Glomerular endothelial cell (primary cell): ENCODE measurements at places on chromosomes 13 and 19.

- no peak for DNase-seq
Measured at GRCh38 chr19:41870401-41870873, 6.6 kb upstream of the CD79A start.

- DNase-seq, result peak; percentile 92
Measured at GRCh38 chr19:8423817-8424223, 10.7 kb downstream of the MARCHF2 start.

GRCh38 chr19:38134540-38135149, 89.4 kb downstream of the DPF1 start:
- DNase-seq, result no peak

GRCh38 chr13:27607125-27607524, 13.2 kb downstream of the LNX2 start:
- DNase-seq, result peak; percentile 82

DNA sequence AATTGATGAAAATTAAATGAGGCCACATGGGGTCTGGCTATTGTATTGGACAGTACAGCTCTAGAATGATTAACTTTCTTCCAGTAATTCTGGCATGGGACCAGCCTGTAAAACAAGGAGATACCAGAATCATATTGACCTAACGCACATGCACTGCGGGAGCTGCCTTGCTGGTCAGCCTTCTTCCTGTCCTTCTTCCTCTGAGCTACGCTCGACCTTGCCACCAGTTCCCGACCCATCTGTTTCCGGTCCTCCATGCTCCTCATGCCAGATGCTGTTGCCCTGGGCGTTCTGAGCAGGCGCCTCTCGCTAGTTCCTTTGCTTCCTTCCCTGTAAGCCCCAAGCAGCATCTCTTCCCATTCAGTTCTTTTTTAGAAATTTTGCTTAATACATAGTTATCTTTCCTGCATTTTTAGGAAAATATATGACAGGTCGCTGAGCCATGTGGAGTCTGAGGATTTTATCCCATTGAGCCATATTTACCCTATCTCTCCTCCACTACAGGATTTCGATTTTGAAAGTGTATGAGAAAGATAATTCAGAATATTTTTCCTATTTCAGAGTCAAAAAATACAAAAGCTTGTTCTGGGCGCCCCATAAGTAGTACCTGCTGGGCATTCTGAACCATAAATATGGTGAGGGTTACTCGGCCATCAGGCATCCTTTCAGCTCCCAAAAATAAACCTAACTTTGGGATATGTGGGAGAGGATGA, 38.6 kb downstream of the TNFRSF19 start:
- peak; percentile 69 for DNase-seq

- DNase-seq, result no peak
Measured at GRCh38 chr13:111917901-111918300, 149.0 kb upstream of the SOX1 start.

GRCh38 chr19:43695985-43696704, 19.7 kb upstream of the IRGC start:
- DNase-seq, result no peak

DNA sequence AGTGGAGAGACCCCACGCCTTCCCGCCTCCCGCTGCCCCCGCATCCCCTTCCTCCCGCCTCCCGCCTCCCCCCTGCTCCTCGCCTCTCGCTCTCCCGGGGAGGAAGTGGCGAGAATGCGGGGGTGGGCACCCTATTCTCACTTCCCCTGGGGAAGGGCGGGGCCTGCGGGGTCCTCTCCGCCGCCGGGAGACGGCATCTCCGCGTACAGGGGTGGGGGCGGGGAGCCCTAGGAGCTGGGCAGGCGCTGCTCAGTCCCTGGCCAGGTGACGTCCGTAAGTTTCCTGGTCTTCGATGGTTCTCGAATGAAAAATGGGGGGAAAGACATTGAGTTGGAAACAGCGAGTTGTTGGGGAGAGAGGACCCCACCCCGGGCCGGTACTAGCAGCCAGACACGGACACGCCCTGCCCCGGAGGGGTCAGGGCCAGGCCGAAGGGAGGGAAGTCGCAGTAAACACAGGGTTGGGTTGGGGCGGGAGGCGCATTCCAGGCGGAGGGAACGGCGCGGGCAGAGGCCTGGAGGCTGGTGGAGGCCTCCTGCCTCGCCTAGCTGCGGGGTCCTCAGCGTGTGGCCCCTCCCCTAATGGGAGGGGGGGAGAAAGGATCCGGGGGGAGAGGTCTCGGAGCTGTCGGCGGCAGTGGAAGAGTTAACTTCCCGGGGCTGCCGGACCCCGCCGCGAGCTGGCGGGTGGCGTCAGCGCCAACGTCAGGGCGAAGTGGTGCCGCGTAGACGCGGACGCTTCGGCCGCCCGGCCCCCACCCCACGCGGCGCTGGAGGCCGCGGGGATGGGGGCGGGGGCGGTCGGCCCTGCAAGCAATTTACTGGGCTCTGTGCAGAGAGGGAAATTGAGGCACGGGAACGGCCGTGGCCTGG, 10.4 kb upstream of the JUND start:
- no peak for DNase-seq

GRCh38 chr13:97321616-97322321, 99.6 kb downstream of the MBNL2 start:
- no peak for DNase-seq

DNA sequence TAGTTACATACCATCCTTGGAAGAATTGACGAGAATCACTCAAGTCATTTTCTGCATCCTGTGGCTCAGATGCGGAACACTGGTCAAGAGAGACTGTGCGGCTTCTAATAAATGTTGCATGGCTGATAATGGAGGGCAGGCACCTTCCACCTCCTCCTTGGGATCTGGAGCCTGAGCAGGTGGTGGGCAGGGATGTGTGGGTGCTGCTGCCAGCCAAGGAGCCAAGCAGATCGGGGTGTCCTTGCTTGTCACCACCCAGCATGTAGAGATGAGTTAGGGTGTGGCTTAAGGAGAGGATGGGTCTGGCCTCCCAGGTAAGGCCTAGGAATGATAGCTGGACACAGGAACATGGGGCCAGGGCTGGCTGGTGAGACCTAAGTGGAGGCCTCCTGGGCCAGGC, 17.5 kb downstream of the GPI start:
- no peak for DNase-seq

DNA sequence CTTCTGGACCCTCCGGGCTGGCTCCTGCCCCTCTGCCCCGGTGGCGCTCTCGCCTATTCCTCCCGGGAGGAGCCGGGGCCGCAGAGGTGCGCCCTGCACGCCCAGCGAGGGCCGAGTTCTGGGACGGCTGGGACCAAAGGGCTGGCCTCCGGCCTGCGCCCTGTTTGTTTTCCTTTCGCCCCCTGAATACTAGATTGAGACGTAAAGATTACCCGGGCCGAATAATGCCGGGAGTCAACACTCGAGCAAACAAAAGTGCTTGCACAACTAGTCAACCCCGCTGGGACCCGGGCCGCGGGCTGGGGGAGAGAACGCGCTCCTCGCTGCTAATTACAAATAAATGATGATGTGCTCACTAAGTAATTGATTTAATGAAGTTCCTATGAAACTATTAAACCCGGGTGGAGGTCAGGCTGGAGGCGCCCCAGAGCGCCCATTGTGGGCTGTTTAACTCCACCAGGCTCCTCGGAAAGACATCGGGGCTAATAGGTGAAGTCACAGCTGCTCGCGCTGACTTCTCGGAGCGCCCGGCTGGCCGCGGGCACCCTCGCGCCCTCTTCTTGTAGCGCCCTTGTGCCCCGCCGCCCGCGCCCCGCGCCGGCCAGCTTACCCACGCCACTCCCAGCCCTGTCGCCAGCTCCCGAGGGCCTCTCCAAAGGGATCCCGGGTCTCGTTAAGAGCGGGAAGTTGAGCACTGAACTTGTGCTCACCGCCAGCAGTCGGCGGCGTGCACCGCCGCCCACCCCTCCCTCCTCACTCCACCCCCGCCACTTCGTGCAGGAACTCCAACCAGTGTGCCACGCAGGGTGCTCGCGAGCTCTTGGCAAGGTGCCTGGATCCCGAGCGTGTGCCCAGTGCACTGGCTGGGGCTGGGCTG, 14.9 kb downstream of the ZIC5 start:
- no peak for DNase-seq

- DNase-seq, result no peak
Measured at GRCh38 chr13:100523981-100524386, 64.6 kb downstream of the GGACT start.

- DNase-seq, result no peak
Measured at GRCh38 chr13:33919120-33919519, 101.2 kb downstream of the RFC3 start.

DNA sequence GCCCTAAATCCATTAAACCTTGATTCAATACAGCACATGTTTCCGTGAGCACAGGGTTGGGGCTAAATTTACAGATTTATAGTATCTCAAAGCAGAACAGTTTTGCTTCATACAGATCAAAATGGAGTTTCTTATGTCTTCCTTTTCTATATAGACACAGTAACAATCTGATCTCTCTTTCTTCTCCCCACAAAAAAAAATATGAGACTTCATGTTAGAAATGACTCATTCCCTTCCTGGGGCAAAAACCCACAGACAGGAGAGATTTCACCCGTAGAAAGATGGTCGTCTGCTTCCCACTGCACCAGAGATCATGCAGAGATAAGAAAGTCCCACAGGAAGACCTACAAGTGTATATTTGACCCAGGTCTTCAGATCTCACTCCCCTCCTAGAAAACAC, 7.7 kb upstream of the ZNF611 start:
- DNase-seq, result no peak

- no peak for DNase-seq
Measured at GRCh38 chr19:47618771-47619170, 9.8 kb downstream of the BICRA start.

DNA sequence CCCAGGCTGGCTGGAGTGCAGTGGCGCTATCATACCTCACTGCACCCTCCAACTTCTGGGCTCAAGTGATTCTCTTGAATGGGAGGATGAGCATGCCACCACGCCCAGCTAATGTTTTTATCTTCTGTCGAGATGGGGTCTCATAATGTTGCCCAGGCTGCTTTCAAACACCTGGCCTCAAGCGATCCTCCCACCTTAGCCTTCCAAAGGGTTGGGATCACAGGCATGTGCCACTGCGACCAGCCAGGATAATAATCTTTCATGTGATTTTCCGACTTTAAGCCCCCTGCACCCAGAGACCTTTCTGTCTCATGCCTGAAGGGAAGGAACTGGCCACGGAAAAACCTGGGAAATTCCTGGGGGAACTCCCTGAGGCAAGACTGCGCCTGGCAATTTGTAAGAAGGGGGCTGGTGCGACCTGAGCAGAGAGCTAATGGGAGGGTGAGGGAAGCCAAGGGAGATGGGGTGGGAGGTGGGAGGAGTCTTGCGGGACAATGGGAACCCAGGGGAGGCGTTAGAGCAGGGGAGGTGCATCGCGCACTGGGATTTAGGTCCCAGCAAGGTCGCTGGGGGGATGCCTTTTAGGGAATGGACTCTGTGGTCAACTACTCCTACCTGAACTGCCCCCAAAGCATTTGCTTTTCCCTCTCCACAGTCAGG, 1.2 kb upstream of the CCDC124 start:
- DNase-seq, result no peak

DNA sequence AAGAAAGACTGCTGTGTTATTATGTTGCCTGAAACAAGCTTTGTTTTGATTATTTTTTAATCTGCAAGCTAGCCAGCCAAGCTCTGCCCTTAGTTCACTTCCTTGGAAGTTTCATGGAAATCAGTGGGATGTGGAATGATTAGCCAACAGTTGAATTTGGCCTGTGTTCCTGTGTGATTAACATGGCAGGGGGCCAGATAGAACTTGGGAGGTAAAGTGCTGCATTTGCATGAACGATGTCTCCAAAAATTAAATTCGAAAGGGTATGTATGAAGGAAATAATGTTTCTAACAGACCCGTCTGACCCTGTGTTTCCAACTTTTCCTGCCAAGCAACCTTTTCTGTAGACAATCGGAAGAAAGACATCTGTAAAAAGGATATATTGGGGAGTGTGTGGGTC, 32.2 kb downstream of the UFM1 start:
- no peak for DNase-seq

DNA sequence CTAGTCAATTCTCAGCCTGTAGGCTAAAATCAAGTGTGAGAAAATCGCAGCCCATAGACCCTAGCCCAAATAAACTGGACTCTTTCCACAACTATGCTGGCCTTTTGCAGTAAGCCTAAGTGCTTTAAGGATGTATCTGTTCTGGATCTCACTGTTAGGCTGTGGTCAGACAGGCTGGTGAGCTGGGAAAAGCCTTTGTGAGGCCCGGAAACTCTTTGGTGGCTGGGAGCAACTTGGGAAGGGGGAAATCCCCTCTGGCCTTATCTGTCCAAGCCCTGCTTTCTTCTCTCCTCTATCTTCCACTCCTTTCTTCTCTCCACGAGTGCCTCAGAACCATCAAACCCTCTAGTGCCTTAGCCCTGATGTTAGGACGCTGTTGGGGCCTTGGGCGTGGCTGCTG, 135.4 kb downstream of the LACC1 start:
- DNase-seq, result no peak

GRCh38 chr13:43846496-43847158, 32.9 kb downstream of the CCDC122 start:
- DNase-seq, result no peak

- DNase-seq, result peak; percentile 72
Measured at GRCh38 chr13:23618341-23618740, 48.1 kb downstream of the TNFRSF19 start.

DNA sequence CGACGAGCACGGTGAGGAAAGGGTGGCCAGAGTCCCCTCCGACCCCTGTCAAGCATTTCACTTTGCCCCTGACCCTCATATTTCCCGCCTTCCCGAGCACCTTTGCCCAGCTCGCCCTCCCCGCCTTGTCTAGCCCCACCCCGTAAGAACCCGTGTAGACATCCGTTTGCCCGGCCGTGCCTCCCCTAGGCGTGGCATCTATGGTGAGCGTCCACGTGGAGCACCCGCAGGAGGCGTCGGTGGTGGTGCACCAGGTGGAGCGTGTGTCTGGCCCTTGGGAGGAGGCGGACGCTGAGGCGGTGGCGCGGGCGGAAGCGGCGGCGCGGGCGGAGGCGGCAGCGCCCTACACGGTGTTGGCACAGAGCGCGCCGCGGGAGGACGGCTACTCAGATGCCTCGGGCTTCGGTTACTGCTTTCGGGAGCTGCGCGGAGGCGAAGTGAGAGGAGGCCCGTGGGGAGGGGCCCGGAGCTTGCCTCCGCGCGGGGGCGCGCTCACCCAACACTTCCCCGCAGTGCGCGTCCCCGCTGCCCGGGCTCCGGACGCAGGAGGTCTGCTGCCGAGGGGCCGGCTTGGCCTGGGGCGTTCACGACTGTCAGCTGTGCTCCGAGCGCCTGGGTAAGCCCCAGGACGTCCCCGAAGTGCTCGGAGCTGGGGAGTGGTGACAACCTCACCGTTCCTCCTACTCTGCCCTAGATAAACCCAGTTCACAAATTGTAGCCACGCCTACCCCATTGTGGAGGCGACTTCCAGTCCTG, 4.2 kb downstream of the LTBP4 start:
- no peak for DNase-seq

DNA sequence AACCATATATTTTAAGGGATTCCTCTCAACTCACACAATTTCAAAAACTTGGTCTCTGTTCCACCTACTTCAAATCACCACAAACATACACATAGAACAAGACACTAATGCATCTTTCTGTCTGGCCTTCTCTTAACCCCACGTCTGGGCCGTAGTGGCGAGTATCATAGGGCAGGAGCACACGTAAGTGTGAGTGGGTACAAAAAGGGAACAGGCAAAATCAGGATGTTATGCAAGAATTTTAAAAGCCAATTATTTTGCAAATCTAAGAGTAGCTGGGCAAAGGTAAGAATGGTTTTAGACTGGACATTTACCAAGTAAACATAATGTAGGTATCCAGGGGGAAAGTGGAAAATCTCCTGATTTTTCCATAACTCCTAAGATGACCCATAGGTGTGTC, 35.1 kb downstream of the MTMR6 start:
- no peak for DNase-seq

GRCh38 chr13:46968450-46968849, 71.6 kb upstream of the HTR2A start:
- DNase-seq, result no peak

GRCh38 chr13:42283574-42283973, 11.6 kb downstream of the AKAP11 start:
- DNase-seq, result no peak
